ENCODE measurements at places on chromosomes 4 and X. TPM values are rescaled to one million over a fixed set of nuclear protein-coding genes. Genes with fewer than 3 reads are reported as not detected.

The RPA4 gene
- total RNA-seq, result 0.38 TPM

GRCh38 chr4:80202741-80203553, 5.6 kb downstream of the PRDM8 start:
- peaks cover 17% of the 10 kb centered on the region for H3K27me3 ChIP-seq
- H3K4me3 ChIP-seq, result peak overlapping the region; percentile 77
- peak overlapping the region; percentile 66 for H3K27ac ChIP-seq
- peaks cover 2% of the 10 kb centered on the region for H3K36me3 ChIP-seq
- H3K4me1 ChIP-seq, result peaks cover 21% of the 10 kb centered on the region

DNA sequence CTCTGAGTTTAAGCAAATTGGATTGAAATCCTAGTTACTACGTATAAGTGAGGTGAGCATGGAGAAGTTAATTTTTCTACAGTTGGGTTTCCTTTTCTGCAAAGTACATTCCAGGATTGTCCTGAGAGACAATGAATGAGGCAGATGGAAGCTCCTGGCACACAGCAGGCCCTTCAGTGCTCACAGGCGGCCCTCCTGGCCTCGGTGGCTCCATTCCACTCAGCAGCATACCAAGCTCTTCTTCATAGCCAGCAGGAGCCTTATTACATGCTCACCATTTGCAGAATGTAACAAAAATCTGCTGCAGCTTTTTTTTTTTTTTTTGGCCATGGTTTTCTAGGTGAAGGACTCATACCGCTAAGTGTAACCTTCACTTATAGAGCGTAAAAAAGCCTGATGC, 113.2 kb upstream of the FAM9B start:
- no peak overlapping the region for H3K4me3 ChIP-seq
- DNase-seq, result no peak
- peaks cover 4% of the 10 kb centered on the region for H3K36me3 ChIP-seq

GRCh38 chr4:15653420-15653819, 1.7 kb downstream of the FBXL5 start:
- H3K36me3 ChIP-seq, result peaks cover 7% of the 10 kb centered on the region
- peaks cover 61% of the 10 kb centered on the region for H3K4me1 ChIP-seq
- H3K27ac ChIP-seq, result peak overlapping the region; percentile 95
- DNase-seq, result no peak

GRCh38 chrX:79477691-79478090, 110.6 kb upstream of the ITM2A start:
- no peak overlapping the region for H3K27ac ChIP-seq
- H3K27me3 ChIP-seq, result peaks cover 2% of the 10 kb centered on the region
- H3K36me3 ChIP-seq, result no peaks in the 10 kb centered on the region
- no peaks in the 10 kb centered on the region for H3K4me1 ChIP-seq
- no peak overlapping the region for H3K4me3 ChIP-seq
- no peak for DNase-seq

DNA sequence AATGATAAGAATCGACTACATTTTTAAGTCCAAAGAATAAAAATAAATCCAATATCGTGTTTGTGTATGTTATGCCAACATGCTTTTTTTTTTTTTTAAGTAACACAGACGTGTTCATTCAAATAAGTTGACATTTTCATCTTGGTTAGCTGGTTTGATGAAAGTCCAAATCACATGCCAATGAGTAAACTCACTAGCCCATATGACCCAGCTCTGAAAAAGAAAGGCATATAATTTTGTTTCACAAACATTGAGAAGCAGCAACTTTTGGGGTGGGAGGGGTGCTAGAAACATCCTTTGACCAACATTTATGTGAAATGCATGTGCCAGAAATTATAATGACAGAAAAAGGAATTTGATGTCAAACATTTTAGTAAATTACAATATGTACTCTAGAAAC, 61.6 kb upstream of the SPP1 start:
- no peak overlapping the region for H3K4me3 ChIP-seq
- no peaks in the 10 kb centered on the region for H3K36me3 ChIP-seq
- H3K27ac ChIP-seq, result no peak overlapping the region

DNA sequence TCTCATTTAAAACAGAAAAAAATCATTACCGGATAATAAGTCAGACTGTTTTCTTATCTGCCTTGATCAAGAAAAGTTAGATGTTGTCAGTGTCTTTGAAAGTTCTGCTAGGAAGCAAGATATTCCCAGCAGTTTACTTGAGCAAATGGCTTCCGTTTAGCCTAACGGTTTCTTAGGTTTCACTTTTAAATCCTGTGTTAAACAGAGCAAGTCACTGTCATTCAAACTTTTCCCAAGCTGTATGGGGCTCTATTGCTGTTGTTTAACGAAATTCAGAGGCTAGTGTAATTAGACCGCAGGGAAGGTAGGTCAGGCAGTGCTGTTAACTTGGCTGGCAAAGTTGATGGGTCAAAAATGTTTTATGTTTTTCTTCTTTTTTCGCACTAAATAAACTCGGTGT, 80.3 kb upstream of the NEIL3 start:
- H3K27me3 ChIP-seq, result peaks cover 2% of the 10 kb centered on the region
- H3K36me3 ChIP-seq, result no peaks in the 10 kb centered on the region

The SH3TC1 gene
- total RNA-seq, result 17.5 TPM

The WNK3 gene
- 0.47 TPM for total RNA-seq

GRCh38 chr4:104975617-104976016, 171.1 kb upstream of the TET2 start:
- H3K27me3 ChIP-seq, result no peaks in the 10 kb centered on the region
- no peak overlapping the region for H3K27ac ChIP-seq
- peaks cover 4% of the 10 kb centered on the region for H3K36me3 ChIP-seq
- DNase-seq, result no peak
- H3K4me1 ChIP-seq, result no peaks in the 10 kb centered on the region

- peak overlapping the region; percentile 88 for H3K4me3 ChIP-seq
- H3K27me3 ChIP-seq, result no peaks in the 10 kb centered on the region
- DNase-seq, result peak; percentile 10
- H3K27ac ChIP-seq, result peak overlapping the region; percentile 57
These were observed 136.4 kb upstream of the PLAC1 start for GRCh38 chrX:134794692-134795091.

GRCh38 chr4:123974386-123975149, 578.0 kb downstream of the SPRY1 start:
- H3K36me3 ChIP-seq, result no peaks in the 10 kb centered on the region
- no peaks in the 10 kb centered on the region for H3K4me1 ChIP-seq
- no peaks in the 10 kb centered on the region for H3K27me3 ChIP-seq
- H3K27ac ChIP-seq, result no peak overlapping the region
- no peak for DNase-seq
- no peak overlapping the region for H3K4me3 ChIP-seq

DNA sequence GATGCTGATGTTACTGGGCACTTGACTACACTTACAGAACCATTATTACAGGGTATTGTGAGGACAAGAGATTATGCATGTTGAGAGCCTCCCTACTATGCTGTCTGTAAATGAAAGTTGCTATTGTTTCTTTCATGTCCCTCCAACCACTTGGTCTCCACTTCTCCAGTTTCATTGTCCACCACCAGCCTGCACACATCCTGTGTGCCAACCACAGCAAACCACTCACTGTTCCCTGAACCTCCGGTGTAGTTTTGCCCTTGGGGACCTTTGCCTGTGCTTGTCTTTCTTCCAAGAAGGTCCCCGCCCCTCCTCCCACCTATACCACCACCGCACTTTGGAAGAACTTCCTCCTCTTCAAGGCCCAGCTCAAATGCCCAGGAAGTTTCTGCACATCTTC, 43.1 kb upstream of the AFF2 start:
- H3K27me3 ChIP-seq, result no peaks in the 10 kb centered on the region
- H3K4me3 ChIP-seq, result no peak overlapping the region
- H3K4me1 ChIP-seq, result peaks cover 2% of the 10 kb centered on the region
- no peaks in the 10 kb centered on the region for H3K36me3 ChIP-seq
- DNase-seq, result peak; percentile 1

The SYTL5 gene
- not detected for total RNA-seq

The CFAP99 gene
- total RNA-seq, result not detected

The NPNT gene
- not detected for total RNA-seq

DNA sequence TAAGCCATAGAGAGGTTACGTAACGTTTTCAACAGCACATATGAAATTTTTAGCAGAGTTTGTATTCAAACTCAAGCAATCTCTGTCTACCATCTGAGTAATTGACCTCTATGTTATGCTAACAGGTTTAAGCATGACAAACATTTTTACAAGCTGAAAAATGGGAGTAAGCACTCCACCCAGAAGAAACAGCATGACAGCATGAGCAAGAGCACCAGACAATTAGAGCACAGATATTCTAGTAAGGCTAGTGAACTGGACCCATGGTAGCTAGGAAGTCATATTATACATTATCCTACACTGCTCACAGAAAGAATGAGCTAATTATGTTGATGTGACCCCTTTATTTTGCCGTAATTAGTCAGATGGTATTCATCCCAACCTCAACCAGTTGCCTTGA, 200.5 kb downstream of the PABPC4L start:
- no peak overlapping the region for H3K27ac ChIP-seq
- no peaks in the 10 kb centered on the region for H3K4me1 ChIP-seq
- no peaks in the 10 kb centered on the region for H3K27me3 ChIP-seq
- no peaks in the 10 kb centered on the region for H3K36me3 ChIP-seq
- DNase-seq, result no peak
- H3K4me3 ChIP-seq, result no peak overlapping the region

- peak overlapping the region; percentile 64 for H3K27ac ChIP-seq
- H3K4me1 ChIP-seq, result peaks cover 19% of the 10 kb centered on the region
- DNase-seq, result peak; percentile 6
- peaks cover 9% of the 10 kb centered on the region for H3K36me3 ChIP-seq
- H3K27me3 ChIP-seq, result no peaks in the 10 kb centered on the region
- no peak overlapping the region for H3K4me3 ChIP-seq
These were observed 4.3 kb downstream of the SLC9A7 start for GRCh38 chrX:46754586-46755061.

DNA sequence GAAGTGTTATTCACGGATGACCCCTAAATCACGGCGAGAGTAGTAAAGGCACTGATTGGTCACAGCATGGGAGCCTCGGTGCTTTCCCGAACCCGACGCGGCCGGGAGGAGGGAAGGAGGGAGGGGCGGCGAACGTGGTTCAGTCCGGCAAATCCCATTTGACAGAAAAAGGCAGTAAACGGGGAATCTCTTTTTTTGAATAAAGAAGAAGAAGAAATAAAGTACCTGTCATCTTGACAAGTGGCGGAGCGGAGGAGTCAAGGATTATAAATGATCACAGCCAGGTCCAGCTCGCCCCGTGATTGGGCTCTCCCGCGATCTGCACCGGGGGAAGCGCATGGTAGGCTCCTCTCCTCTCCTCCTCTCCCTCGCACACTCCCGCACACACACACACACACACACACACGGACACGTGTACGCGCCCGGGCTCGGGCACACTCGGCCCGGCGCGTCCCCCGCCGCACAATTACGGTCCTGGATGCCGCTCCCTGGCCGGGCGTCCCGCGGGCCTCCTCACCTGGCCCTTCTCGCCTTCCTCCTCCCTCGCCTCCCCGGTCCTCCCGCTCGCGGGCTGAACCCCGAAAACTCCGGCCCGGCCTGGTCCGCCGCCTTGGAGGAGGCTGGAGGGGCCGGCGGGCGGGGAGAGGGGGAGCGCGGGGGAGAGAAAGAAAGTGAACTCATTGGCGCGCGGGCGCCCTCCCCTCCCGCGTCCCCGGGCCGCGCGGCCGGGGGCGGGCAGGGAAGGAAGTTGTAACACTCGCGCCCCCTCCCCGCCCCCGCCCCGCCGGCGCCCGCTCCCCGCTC, 99.2 kb upstream of the TENM3 start:
- DNase-seq, result peak; percentile 13
- H3K4me3 ChIP-seq, result peak overlapping the region; percentile 59
- H3K4me1 ChIP-seq, result peaks cover 16% of the 10 kb centered on the region
- H3K27me3 ChIP-seq, result peaks cover 52% of the 10 kb centered on the region
- no peak overlapping the region for H3K27ac ChIP-seq

The EXOC1L gene
- total RNA-seq, result not detected

GRCh38 chr4:29009908-29010307, 1710.3 kb upstream of the PCDH7 start:
- no peaks in the 10 kb centered on the region for H3K27me3 ChIP-seq
- DNase-seq, result no peak
- no peak overlapping the region for H3K4me3 ChIP-seq
- no peaks in the 10 kb centered on the region for H3K4me1 ChIP-seq

Data from activated CD8-positive, alpha-beta T cell treated with anti-CD3 and anti-CD28 coated beads for 36 hours (primary cell).